ENCODE measurements at places on chromosomes 6 and 20.
A peak's percentile ranks its signal among the peaks of the same experiment; 100 is the strongest.

GRCh38 chr6:105005451-105005850 lies 48.5 kb downstream of the LIN28B start:
- no peak for DNase-seq

DNA sequence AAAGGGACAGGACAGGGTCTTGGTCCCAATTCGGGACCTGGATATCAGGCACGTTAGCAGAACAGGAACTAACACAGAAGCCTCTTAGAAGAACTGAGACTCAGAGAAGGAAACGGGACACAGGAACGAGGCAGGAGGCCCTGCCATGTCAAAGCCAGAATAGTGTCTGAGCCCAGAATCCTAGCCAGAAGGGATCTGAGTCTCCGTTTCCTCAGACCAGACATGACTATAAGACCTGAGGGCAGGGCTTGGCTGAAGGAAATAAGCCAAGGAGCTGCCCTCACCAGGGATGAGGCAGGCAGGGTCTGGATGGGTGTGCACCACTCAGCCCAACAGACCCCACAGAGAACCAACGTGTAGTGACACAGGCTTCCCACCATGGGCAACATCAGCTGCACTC lies 40.3 kb downstream of the TRERF1 start:
- DNase-seq: no peak

- no peak for DNase-seq
These were observed 11.6 kb upstream of the BPIFB4 start for GRCh38 chr20:33067806-33068205.

DNA sequence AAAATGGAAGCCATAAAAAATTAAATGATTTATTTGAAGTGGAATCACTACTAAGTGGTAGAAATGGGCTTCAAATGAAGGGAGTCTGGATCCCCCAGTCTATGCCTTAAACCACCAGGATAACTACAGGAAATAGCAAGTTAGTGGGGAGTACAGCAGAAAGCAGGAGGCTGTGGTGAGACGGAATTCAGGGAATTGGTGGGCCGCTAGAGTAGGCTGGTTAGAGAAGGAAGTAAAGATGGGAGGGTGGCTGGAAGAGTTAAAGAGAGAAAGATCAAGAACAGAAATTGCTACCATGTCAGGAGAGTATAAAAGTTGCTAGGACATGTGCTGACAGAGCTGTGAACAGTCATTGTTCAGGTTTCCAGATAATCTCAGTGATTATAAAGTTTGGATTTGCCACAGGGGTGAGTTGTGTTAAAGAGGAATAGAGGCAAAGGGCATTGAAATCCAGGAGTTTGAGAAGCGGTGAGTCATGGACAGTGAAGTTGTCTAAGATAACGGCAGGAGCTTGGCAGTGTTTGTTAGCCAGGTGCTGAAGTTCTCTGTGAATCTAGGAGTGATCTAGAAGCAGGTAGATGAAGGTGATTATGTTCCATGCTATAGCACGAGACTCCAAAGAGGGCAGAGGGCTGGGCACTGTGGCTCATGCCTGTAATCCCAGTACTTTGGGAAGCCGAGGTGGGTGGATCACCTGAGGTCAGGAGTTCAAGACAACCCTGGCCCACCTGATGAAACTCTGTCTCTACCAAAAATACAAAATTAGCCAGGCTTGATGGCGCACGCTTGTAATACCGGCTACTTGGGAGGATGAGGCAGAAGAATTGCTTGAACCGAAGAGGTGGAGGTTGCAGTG lies 13.7 kb upstream of the HINT3 start:
- DNase-seq: no peak

GRCh38 chr20:60050193-60050947 lies 92.1 kb downstream of the CDH26 start:
- peak; percentile 82 for DNase-seq

DNA sequence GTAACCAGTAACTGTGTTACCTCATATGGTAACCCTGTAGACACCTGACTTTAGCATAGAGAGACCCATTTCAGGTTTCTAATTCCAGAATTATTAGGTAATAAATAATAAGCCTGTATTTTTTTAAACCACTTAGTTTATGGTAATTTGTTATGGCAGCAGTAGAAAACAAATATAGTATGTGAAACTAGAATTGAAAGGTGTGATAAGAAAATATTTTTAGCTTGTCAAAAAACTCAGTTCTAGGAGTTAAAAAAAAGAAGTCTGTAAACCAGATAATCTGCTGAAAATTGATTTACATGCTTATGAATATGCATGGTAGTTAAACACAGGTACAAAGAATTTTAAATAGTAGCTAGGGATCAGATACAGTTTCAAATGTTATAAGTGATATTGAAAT lies 695.0 kb upstream of the GJE1 start:
- DNase-seq: no peak

- no peak for DNase-seq
These were observed 70.5 kb upstream of the FAM184A start for GRCh38 chr6:119148825-119149525.

GRCh38 chr6:7671581-7671980 lies 54.3 kb upstream of the BMP6 start:
- no peak for DNase-seq

DNA sequence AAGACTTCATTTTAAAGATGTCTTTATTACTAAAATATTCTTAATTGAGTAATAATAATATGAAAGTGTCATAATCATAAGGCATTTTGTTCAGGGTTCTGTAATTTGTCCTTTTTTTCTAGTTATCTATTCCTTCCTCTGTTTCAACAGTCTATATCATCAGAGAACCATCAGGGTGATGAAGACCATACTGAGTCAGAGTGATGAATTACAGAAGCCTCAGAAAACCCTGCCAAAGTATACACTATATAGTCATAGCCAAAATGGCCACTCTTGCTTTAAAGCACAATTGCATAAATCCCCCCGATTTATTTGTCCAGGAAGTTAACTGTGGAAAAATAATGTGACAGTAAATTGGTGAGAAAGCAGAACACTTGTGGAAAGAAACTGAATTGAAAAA lies 735.0 kb downstream of the EPHA7 start:
- DNase-seq: no peak

- DNase-seq: no peak
These were observed 15.0 kb upstream of the TRAM2 start for GRCh38 chr6:52591832-52592231.

DNA sequence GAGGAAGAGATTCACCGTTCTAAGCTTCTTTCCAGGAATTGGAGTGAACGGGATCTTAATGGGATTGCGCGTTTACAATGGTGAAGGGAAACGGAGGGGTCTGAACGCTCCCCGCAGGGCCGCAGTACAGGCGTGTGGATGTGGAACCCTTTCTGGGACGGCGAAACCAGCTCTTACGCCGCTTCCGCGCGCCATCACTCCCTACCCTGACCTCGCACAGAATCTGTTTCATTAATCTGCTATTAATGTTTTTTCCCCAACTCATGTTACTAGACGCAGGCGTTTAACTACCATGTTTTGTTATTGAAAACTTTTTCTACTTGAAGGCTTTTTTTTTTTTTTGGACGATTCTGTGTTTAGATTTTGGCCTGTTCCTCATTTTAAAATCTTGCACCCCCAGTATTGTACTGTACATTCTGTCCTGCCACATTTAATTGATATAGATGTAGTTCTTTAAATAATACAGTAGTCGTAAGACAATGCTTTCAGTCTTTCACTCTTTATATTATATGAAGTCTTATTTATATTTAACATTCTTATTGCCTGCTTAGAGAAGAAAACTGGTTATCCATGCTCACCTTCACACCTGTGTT lies 696 bp upstream of the SUPT3H start:
- no peak for DNase-seq

DNA sequence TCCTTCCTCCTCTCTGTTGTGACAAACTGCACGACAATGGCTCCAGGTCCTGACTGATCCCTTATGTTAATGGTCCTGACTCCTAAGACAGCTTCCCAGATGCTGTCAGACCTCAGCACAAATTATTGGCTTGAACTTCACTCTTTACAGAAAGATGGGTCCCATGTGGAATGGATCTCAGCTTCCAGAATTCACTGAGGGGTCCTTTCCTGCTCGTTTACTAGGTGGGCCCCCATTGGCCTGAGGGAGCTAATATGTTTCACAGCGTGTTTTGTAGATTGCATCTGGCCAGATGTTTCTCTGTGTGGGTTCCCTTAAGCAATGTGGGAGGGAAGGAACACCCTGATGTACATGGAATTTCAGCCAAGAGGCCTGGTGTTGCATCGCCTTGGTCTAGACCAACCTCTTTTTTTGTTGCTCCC lies 826.6 kb downstream of the MAFB start:
- DNase-seq: no peak

DNA sequence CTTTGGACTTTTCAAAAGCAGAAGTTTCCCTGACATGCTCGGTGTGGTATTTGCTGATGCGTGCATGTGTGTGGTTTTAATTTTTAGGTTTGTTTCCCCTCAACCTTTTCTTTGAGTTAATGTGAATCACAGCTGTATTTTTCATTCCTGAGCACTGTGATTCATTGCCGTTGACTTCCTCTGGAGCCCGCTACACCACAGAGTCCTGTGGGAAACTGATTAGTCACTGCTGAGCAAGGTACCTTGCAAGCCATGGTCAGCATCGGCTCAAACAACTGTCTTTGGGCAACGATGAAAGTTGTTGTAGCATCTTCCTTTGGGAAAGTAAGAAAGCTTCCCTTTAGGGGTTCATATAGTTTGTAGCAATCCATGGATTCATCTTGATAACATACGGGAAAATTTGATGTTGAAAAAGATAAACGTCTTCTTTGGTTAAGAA lies 57.5 kb downstream of the RIN2 start:
- DNase-seq: peak; percentile 10

DNA sequence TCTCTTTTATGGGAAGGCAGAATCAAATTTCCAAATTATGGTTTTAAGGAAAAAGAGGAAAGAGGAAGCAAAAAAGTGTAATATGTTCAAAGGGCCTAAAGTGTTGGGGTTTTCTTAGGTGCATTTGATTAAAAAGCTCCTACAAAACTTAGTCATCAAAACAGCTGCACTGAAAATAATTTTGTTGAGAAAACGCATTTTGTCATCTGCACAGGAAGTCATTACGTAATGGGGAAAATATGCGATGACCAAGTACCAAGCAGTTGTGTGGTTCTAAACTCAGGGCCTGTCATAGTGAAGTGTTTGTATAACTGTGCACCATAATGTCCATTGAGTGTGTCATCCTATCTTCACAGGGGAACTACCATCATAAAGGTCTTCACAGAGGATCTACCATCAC lies 15.6 kb downstream of the HAO1 start:
- no peak for DNase-seq

DNA sequence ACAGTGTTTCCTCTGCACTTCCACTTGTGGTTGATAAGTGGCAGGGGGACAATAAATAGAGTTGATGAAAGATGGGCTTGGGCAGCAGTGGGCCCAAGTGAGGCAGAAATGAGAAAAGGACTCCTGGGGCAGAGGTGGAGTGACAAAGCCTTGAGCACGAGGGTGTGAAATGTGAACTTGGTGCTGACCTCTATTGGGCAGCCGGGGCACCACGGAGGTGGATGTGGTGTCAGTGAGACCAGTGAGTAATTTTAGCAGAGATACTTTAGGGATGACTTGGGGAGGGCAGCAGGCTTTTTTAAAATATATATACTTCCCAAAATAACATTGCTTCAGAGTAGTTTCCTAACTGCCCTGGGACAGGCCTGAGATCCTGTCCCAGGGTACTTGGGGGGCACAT lies 30.6 kb upstream of the MYLK2 start:
- DNase-seq: peak; percentile 58

DNA sequence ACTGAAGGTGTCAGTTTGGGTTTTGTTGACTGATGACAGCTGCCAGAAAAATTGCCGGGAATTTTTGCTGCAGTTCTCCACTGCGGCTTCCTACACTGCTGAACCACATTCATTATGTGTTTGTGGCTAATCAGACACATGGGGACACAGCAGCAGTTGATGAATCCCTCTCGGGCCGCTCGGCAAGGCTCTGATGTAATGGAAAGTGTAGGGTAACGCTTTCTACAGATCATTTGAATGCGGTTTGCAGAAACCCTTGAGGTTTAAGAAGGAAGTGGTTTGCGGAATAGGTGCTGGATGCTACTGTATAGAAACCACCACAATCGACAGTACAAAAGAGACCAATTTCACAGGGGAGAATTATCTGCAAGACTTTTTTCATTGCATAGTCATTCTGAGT lies 138.7 kb upstream of the SASH1 start:
- DNase-seq: no peak

DNA sequence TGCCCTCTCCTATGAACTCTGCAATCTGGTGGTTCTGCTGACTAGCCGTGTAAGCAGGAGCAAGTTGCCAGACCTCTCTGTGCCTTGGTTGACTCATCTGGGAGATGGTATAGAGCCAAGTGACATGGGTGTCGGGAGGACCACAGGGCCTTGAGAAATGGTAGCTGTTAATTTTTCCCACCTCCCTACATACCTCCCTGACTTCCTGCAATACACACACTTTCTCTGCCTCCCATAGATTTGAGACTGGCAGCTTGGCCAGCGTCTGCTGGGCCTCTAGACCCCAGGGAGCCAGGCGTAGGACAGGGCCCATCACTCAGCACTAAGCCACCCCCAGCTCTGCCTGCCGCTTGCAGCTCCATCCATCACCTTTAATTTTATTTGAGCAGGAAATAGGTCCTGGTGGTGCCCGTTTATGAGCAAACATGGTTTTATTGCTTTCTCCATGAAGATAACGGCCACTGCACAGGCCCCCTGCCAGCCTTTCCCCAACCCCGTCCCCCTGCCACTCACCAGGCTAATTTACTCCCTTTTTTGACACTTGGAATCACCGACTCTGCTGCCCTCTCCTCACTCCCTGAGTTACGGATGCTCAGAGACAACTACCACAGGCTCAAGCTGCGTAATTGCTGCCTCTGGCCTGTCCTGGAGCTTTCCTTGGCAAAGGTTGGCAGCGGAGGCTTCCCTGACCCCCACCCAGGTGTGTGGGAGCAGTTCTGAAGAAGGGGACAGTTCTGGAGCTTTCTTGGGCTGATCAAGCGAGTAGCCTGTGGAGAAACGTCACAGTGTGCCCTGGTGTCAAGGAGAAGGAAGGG lies 11.1 kb downstream of the GLP1R start:
- DNase-seq: no peak

DNA sequence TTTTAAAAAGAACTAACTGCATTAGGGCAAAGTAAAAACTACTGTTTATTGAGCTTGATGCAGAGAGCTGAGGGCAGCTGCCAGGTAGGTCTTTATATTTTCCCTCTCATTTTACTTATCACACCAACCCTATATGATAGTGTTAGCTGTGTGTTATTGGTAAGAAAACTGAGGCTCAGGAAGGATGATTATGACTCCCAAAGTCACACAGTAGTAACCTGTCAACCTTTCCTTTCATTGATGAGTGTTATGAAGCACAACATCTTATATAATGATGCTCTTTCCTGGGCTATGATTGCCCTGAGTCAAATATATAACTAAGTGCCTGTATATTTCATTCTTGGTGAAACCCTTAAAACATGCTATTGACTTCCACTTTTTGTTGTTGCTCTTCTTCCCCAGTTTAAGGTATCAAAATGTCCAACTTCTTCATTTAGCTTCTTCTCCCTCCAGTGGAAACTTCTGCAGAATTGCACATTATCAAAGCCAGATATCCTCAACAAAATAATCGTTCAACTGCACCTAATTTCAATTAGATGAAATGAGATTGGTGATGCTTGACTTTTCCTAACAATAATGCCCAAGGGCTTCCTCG lies 8.1 kb downstream of the GFOD1 start:
- DNase-seq: no peak

Measured in GM23338 (cell line).